ENCODE measurements at places on chromosomes 1 and 21.
A peak's percentile ranks its signal among the peaks of the same experiment; 100 is the strongest.

- DNase-seq, result no peak
Observed at GRCh38 chr1:246966502-246966901, 34.8 kb upstream of the AHCTF1 start.

DNA sequence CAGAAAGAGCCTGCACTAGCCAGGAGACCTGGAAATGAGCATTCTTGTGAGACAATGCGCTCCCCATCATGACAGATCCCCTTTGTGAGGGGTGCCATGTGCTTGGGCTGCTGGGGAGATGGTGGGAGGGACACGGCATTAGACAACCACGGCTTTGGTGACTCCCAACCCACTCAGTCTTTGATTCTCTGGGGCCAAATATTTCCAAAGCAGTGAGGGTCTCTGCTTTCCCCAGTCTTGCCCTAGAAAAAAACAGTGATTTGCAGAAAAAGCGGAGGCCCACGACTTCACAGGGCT lies 10.2 kb downstream of the SLC45A3 start:
- no peak for DNase-seq

DNA sequence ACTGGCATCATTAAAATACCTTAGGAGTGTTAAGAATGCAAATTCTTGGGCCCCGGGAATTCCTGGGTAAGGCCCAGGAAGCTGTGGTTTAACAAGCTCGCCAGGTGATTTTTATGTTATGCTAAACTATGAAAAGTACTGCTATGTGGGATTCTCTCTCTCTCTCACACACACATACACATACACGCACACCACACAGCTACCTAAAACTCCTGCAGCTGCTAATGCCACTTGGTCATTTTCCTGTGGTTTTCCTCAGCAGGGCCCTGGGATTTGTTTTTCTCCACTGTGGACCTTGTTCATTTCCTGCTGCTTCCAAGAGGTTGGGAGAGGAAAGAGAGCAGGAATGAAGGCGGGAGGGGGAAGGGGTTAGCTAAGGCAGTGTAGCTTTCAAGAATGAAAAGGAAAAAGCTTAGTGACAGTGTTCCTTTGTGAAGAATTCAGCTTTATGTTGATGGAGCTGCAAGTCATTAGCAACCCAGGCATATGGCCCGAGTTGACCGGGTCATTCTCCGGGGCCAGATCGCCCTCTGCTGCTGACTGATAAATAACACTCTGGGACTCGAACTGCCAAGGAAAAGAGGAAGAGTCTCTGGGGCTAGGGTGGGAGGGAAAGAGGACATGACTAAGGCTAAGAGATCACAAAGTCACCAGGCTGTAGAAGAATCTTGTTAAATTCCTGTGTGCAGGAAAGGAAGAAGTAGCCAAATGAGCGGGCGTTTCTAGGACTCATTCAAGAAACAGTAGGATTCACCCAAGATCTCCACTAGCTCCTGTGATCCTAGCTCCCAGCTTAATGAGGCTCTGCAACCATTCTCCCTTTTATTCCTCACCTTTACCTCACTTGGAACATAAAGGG lies 30.5 kb upstream of the LRIG2 start:
- DNase-seq, result peak; percentile 83

DNA sequence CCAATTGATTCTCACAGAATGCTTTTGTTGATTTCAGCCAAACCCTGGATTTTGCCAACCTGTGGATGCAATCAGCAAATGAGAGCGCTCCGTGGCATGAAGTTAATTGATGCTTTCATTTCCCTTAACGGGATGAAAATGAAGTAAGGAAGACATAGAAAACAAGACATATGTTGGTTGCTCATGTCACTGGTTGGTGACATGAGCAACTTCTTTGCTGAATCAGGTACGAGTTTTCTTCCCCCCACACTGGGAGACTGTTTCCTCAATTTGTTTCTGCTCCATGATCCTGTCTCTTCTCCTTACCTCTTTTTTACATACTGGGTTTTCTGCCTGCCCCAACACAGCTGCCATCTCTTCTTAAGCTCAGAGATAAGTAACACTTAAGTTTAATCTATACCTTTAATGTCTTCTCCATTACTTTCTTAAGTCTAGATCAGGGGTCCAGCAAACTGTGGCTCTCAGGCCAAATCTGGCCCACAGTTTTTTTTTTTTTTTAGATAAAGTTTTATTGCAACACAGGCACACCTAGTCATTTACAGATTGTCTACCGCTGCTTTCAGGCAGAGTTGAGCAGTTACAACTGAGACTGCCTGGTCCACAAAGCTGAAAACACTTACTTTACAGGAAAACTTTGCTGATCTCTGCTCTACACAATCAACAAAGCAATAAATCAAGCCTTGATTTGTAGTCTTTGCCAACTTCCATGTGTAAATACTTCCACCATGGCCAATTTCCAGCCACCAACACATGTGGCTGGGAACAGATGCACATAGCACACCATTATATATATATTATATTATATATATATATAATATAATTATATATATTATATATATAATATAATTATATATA lies 13.3 kb downstream of the GPR157 start:
- DNase-seq, result no peak

- DNase-seq, result no peak
Observed at GRCh38 chr1:98707556-98707955, 46.0 kb downstream of the SNX7 start.

GRCh38 chr21:42581993-42582786 lies 68.5 kb downstream of the SLC37A1 start:
- DNase-seq, result no peak

GRCh38 chr1:65424573-65424889 lies 4.1 kb downstream of the LEPR start:
- DNase-seq, result no peak

DNA sequence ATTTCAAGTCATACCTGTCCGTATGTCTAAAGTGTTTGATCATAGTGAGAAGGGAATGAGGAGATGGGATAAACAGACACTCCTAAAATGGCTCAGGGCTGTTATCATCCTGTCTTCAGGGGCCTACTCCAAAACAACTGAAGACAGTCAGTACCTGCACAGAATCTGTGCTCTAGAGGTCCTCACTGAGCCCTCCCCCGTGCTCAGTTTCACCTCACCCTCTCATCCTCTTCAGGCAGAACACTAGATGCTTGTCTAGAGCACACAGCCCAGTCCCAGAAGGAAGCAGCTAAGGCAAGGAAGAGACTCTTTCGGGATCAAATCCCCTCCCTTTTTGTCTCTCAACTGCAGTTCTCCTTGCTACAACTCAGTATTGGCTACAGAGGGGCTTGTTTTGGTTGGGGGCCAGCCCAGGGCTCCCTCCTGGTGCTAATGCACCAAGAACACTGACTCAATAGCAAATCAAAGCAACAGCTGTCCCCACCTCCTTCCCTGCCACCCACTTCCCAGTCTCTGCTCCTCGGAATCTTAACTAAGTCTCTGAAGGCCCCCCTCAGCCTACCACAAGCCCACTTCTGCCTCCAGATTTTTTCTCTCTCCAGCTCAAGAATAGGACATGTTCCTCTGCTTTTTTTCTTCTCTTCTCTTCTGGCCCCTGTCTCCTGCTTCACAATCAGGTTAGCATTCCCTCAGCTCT lies 10.1 kb downstream of the CADM3 start:
- no peak for DNase-seq

DNA sequence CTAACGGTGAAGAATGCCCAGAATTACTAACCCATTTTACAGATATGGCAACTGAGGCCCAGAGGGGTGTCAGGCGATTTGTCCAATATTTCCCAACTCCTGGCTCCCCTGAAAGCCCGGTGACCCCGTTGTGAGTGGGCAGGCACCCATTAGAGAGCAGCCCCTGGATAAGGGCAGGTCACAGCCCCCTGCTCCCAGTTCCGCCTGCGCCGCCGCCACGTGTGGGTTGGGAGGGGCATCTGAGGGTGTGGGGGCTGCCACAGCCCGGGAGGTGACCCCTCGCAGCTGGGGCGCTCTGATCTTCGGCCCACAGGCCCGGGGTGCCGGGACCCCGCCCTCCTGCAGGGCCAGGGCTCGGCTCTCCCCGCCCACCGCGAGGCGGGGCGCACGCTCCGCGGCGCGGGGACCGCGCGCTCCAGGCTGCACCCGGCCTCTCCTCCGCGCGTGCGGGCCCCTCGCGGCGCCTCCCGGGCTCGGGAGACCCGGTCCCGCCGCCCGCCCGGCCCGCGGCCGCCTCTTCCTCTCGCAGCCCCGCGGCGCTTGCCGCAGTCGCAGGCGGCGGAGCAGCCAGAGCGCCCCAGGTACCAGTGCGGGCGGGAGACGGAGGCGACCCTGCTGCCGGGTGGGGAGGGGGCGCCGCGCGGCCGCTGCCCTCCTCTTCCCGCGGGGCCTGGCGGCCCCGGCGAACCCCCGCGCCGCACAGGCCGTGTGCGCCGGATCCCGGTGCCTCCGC lies at the start of gene HTR6:
HTR6 (plus strand) TSS at position 423 of the 733 bp plus-strand sequence. CDS start 879 bp downstream, outside the sequence.
- no peak for DNase-seq

DNA sequence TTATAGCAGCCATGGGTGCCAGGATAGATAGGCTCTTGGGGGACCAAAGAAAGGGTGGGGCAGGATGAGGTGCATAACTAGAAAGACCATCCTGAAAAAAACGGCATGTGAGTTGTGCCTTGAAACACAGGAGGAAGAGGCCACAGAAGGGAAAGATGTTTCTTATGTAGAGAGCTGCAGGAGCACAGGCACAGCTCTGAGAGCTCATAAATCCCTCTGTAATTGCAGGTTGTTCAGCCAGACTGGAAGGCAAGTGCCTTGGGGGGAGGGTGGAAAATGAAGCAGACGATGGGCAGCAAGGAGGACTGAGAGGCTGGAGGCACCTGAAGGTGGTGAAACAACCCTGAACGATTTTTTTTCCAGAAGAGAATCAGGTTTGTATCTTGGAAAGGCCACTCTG lies 170.7 kb downstream of the NR5A2 start:
- DNase-seq, result no peak

Measured in Karpas-422 (cell line).